GM04503 (cell line): ENCODE measurements at places on chromosomes 5 and 9.

- DNase-seq: no peak
These were observed 857 bp downstream of the FAM169A start for GRCh38 chr5:74865256-74865803.

DNA sequence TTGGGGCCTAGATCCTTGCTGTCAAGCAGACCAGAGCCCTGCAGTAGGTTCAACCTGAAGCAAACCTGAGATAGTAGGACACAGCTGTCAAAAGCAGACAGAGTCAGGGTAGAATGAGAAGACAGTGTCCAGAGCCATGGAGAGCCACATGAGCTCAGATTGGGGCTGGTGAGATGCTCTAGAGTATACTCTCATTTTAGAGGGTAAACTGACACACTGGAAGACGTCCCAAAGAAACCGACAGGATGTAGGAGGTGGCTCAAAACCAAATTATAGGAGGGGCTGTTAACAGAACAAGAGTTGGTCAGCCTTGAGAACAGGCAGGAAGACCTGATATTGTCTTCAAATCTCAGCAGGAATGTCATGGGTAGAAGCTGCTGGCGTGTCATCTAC is 11.5 kb downstream of the CCDC69 start:
- no peak for DNase-seq

DNA sequence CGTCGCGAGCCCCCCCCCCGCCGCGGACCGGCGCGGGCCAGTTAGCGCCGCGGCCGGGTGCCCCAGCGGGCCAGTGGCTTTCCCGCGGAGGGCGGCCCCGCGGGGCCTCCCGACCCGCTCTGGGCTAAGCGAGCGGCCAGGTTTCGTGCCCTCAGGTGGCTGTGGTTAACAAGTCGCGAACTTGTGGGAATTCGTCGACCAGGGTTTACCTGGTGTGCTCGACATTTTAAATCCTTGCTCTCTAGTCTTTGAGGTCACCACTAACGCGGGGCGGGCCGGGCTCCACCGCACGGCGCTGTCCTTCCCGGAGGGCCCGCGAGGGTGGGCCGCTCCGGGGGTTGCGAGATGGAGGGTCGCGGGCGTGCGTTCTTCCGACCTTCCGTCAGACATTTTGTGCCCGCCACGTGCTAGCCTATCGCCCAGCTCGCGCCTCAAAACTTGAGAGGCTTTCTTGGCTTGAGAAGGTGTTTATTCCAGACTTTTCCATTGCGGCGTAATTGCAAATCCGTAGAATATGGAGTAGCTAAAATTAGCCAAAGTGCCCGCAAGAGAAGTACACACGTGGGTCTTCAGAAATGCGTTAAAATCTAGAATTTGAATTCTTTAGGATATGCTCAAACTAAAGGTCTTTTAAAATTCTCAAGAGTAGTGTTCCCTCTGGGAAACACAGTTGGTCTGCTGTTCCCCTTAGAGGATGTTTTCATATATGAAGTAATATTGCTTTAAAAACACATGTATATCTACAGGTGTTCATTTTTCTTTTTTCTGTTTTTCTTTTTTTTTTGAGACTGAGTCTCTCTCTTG is 2.1 kb downstream of the ANP32B start:
- no peak for DNase-seq

DNA sequence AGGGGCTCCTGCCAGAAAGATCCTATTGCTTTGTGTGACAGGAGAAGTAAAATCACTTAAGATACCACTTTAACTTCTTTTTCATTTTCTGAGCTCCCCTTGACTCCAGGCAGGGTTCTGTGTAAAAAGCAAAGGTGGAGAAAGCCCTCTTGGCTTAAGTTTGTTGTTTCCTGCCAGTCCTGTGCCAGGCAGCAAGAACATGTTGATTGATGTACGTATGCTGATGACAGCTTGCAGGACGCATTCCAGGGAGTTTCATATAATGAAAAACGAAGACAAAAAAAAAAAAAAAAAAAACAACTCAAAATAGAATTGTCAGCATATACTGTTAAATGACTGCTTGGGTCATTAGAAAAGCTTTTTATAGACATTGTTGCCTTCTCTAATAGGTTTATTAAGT is 251.7 kb downstream of the PSAT1 start:
- no peak for DNase-seq

DNA sequence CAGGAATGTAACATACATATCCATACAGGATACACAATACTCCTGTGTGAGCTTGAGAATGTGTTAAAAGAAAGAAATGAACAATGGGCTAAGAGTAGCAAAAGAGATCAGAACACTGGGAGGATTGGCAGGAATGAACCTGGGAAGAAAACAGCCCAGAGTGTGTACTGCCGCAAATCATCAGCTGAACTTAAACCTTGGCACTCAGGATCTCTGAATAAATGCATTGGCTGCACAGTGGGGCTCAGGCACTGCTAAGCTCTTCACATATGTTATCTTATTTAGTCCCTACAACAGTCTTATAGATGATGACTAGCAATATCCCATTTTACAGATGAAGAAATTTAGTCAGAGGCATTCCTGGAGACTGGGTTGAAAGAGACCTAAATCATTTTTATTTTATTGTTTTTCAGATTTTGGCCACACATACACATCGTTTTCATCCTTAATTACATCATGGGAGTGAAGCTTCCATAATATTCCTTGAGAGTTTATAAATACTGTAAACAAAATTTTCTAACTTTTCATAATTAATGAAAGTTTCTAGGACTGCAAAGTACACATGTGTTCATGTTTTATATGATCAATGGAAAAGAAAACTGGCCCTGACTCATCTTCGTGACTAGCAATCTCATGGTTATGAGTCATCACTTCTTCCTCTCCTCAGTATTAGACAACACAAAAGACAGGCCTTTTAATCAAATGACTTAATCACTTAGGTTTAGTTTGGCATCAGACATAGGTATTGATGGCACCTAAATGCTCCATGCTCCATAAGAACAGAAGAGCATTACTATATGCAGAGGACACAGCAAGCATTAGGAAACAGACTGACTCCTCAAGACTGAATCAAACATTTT is 59.2 kb downstream of the CDH18 start:
- DNase-seq: no peak

DNA sequence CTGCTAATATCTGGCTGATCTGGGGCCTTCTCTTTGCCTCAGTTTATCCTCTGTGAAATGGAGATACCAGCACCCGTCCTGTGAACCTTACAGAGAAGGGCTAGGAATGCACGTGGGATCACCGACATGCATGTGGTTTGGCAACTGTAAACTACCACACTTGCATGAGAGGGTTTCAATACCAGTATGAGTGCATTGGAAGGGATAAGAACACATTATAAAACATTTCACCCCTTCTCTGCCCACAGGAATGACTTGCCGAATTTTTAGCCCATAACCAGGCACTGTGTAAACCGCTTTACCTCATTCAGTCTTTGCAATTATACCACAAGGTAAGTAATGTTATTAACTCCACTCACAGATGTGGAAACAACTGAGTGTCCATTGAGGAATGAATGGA is 8.9 kb upstream of the RAB14 start:
- no peak for DNase-seq
